HFFc6 (cell line): ENCODE measurements at places on chromosomes 2 and 18.
A peak's percentile ranks its signal among the peaks of the same experiment; 100 is the strongest.

- DNase-seq = no peak
Measured at GRCh38 chr2:152552888-152553287, 164.4 kb downstream of the PRPF40A start.

GRCh38 chr18:54033052-54033451 lies 191.4 kb downstream of the MBD2 start:
- no peak for DNase-seq

- DNase-seq = no peak
Measured at GRCh38 chr18:5103286-5103685, 93.8 kb downstream of the AKAIN1 start.

DNA sequence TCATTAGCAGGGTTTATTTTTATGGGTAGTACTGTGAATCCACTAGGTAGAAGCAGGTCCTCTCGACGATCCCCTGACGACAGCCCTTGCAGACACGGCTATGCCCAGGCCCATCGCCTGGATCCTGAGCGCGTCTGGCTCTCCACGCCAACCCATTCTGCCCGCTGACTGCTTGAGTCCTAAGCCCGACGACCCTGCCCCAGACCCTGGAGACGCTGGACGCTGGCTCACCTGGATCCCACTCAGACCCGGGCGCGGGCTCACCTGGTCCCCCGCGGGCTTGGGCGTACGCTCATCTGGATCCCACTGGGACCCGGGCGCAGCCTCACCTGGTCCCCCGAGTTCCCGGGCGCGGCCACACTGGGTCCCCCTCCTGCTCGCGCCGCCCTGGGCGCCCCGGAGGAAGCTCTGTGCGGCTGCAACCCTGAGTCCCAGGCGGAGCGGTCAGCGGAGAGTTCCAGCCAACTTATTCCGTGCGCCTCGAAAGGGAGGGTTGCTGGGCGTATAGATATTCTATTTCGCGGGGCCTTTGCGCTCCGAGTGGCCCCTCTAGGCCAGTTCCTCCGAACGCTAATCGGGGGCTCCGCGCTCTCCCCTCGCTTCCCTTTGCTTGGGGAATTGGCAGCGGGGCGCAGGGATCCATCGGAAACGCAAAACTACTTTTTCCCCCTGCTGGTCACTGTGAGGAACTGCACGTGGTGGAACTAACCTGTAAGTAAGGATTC lies 22.4 kb upstream of the RMP24 start:
- peak; percentile 37 for DNase-seq

GRCh38 chr18:50633992-50634391 lies 74.1 kb downstream of the MAPK4 start:
- DNase-seq = no peak

- DNase-seq = no peak
Measured at GRCh38 chr2:11071211-11071610, 84.1 kb upstream of the SLC66A3 start.

DNA sequence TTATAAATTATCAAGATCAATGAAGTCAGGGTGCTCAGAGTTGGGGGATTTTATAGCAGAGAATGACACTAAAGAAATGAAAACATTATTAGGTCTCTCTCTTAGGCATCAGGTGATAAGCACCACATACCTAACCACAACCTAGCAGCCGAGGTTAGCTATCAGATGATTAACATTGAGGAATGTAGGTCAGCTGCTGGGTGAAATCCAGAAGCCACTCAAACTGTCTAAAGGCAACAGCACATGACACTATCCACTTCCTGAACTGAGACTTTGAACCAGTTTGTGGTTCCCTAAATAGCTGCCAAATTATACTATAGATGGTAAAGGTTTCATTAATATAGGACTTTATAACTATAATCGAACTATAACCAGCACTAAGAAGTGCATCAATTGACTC lies 4.7 kb downstream of the EPG5 start:
- peak; percentile 70 for DNase-seq

DNA sequence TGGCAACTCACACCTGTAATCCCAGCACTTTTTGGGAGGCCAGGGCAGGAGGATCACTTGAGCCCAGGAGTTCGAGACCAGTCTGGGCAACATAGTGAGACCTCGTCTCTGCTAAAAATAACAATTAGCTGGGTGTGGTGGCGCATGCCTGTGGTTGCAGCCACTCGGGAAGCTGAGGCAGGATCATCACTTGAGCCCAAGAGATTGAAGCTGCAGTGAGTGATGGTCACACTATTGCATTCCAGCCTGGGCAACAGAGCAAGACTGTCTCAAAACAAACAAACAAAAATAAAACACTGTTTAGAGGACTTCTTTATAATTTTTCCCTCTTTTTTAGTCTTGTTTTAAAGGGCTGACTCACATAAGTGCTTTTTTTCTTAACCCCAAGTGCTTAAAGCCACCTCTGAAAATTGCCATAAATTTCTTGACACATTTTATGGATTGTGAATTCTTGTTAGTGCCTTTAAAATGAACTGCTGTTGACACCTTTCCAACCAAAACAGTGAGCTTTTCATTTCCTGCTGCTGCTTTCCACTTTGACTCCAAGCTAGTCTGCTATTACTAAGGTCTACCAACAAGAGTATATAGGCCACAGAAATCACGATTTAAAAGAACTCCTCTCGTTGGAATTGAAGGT lies 41.7 kb downstream of the CYP20A1 start:
- DNase-seq = peak; percentile 19

DNA sequence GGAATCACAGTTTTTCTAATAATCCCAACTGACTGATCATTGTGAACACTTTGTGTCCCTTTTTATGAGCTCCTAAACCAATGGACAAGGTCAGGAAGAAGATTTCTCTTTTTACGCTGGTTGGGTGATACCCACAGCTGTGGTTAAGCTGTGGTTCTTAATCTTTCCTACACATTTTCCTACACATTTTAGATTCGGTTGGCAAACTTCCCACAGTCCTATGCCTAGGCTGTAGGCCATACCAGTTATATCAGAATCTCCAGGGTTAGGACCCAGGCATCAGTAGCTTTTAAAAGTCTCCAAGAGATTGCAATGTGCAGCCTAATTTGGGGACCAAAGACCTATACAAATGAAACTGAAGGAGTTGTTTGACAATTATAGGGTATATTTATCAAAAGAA lies 203.0 kb downstream of the SP3 start:
- DNase-seq = no peak

DNA sequence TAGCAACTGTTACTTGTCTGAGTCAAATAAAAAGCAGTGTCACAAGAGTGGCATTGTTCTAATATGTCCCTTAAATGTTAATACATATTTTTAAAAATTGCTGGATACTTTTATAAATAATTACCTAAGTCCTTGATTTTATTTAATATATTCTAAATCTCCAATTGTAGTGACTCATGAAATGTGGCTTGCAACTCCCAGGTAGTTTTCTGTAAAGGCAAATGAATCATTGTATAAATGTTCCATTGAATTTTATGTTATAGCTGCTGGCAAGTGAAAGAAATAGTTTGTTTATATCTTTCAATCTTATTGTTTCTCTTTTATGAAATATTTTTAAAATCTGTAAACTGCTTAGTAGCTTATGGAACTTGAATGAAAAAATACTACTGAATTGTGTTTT lies 32.7 kb upstream of the C1GALT1C1L start:
- no peak for DNase-seq

GRCh38 chr18:49585781-49586663 lies 24.2 kb downstream of the LIPG start:
- DNase-seq = no peak

GRCh38 chr2:43542285-43542933 lies 53.4 kb downstream of the THADA start:
- DNase-seq = peak; percentile 58

DNA sequence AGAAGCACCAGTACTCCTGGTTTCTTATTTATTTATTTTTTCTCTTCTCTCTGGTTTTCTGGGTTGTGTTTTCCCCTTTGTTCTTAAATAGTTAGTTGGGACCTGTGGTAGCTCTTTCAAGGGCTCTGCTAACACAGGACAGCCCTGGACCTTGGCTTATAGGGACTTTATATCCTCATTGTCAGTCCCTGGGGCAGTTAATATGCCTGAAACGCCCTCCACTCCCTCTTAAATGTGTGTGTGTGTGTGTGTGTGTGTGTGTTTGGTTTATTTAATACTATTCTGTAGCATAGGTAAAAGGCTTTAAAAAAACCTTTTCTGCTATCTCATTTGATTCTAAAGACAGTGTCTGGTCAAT lies 54.6 kb downstream of the GATA6 start:
- no peak for DNase-seq

GRCh38 chr2:63734510-63734909 lies 107.2 kb upstream of the UGP2 start:
- no peak for DNase-seq

DNA sequence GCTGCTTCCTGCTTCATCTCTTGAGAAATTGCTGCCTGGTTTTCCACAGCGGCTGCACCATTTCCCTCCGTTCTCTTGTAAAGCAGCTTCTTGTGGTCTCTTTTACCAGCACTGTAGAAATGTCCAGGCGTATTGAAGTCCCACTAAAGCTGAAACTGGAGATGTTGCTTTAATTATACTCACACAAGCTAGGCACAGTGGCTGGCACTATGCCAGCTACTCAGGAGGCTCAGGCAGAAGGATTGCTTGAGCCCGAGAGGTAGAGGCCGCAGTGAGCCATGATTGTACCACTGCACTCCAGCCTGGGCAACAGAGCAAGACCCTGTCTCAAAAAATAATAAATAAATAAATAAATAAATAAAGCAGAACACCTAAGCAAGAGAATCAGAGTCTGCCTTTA lies 19.2 kb upstream of the ATP9B start:
- DNase-seq = no peak

DNA sequence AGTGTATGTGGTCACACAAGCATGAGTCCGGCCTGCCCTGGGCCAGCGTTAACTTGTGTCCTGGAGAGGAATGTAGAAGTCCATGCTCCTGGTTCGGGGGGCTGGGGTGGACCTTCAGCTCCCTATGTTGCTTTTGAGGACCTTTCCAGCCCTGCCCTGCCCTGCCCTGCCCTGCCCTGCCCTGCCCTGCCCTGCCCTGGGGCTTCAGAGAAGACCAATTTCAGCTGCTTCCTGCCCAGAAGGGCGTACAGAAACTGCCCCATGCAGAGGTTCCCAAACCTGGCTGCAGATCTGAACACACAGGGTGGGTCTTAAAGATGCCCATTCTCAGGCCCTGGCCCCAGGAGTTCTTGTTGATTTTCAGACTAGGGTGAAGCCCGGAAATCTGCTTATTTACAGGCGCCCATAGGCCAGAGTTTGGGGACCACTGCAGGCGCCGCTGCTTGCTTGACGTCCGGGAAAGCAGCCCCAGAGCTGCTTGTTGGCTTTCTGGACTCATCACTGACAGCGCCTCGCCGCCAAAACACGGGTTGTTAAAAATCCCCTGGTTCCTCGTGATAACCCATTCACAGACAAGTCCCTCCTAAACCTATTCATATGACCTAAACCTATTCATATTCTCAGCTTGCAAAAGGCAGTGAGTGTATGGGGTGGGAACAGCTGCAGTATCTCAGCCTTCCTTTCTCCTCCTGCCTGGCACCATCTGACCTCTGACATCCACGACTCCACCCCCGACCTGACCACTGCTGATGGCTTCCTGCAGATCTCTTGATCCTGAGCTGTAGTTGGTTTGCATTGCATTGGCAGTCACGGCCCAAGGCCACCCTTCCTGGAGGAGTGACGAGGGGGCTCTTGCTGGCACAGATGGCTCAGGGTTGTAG lies 198.3 kb downstream of the GLI2 start:
- no peak for DNase-seq

DNA sequence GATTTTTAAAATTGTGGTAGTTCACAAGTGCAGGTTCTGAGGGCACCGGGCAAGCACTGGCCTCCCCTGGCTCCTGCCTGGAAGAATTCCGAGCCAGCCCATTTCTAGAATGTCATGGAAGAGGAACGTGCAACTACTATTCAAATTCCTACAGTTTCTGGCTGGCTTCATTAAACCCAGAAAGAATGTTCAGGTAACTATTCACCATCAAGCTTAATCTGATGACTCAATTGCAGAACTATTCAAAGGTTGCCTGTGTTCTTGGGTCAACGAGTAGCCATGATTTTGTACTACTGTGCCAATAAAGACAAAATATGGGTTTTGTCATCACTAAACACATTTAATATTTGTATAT lies 14.3 kb upstream of the MFF start:
- DNase-seq = no peak

DNA sequence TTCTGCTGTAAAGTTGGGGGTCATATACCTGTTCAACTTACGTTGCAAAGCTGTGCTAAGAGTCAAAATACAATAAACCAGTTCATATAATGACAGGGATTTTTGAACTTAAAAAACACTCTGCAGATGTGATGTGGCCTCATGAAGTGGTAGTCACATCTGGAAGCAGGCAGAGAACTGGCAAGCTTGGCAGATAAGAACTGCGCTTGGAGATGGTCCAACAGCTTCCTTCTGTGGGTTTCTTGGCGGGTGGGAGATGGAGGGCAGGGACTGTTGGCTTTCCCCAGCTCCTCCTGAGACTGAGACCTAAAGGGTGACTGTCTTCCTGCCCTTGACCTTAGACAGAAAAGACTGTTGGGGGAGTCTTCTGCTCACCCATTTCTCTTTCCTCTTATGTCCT lies 140.4 kb downstream of the CTIF start:
- DNase-seq = no peak

GRCh38 chr2:150909090-150909489 lies 352.6 kb downstream of the RBM43 start:
- no peak for DNase-seq

GRCh38 chr18:42268798-42269197 lies 313.8 kb downstream of the PIK3C3 start:
- DNase-seq = no peak

- peak; percentile 96 for DNase-seq
Measured at GRCh38 chr2:228613133-228613850, 431.8 kb upstream of the SPHKAP start.

DNA sequence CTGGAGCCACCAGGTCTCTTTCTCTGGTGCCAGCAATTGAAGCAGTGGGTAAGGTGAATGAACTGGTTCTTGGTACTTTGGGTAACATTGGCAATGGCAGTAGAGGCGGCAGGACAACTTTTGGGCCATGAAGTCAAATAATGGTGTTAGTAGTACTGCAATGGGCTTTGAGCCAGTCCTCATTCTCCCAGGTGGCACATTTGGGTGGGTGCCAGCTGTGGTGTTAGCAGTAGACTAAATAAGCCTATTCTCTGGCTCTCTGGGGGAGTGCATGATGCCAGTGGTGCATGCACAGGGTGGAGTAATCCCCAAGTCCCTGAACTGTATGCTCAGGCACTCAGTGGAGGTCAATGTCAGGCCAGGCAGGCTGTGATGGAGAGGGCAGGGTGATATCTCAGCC lies 120.2 kb upstream of the LRRTM4 start:
- DNase-seq = no peak

DNA sequence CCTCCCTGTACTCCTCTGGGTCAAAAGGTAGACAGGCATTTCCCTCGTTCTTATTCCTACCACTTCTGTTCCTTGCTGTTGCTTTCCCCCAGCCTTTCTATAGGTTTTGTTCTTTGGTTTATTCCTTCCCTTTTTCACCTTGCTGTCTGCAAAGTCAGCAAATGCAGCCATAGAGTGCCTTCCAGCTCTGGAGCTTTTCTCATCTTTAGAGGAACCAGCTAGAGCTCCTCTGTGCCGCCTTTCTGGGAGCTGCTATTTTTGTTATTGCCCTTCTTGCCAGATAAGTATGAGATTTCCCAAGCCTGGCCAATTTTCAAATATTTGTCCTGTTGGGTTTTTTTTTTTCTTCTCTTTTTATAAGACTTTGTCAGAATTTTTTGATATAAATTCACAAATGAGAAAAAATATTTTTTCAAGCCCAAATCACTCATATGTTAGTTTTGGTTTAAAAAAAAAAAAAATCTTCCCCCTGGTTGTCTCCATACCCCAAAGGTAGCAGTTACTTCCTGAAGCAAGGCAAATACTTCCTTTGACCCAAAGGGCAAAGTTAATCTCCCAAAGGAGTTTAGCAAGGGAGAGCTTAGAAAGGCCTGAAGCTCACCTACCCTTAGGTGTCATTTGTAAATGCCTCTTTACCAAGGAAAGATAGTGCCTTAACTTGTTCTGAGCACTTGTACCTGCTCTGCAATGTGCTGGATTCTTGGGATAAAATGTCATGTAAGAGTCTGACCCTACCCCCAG lies 5.1 kb upstream of the TTC27 start:
- DNase-seq = no peak
